Breast epithelium (tissue), 4 donors: ENCODE measurements at places on chromosomes 3 and 15. TPM values are rescaled to one million over a fixed set of nuclear protein-coding genes. Genes with fewer than 3 reads are reported as not detected.

DNA sequence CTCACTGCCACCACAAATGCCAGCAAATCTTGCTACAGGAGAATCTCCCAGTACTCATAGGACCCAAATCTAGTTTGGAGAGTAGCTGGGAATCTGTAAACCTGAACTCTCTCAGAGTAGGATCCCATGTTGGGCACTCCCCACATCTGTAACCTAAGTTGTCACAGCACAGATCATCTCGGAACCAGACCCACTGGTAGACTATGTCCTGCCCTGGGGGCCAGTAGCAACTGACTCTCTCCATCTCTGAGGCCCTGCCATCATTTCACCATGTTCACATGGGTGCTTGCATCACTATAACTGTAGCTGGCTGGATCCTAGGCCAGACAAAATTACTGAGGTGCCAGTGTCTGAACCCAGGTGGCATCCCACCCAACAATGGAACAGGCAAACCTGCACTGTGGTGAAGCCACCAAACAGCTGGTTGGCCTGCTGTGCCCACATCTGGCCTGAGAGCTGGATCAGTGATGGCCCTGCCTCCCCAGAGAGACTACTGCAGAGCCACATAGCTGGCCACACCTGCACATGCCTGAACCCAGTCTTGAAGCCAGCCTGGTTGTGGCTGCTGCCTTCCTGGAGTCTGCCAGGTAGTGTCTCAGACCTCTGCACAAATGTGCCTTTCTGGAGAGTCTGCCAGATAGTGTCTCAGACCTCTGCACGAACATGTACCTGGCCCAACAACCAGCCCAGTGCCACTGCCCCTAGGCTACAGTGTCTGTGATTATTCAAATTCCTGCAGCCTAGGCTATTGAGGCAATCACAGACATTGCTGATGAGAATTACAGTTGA is 82.0 kb downstream of the ISL2 start:
- no peak overlapping the region for H3K4me3 ChIP-seq
- no peaks in the 10 kb centered on the region for H3K36me3 ChIP-seq
- no peak for DNase-seq
- H3K27me3 ChIP-seq: no peaks in the 10 kb centered on the region

Gene PLA2G4B
- 11.0 TPM for total RNA-seq

DNA sequence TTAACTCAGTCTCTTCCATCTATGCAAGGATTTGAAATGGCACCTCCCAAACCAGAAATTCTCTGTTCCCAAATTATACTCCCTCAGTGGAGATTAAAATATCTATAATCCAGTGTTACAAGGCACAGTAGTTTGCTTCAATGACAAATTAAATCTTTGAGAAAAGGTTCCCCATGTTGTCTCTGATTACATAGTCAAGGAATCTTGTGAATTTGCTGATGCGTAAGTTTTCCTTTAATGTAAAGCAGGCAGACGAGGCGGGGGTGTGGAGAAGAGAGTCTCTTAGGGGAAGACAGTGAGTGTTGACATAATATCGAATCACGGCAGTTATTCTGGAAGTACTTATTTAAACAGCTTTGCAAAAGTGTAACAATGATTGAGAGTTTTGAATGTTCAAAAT is 236.4 kb upstream of the RARB start:
- H3K27ac ChIP-seq: no peak overlapping the region
- no peak for DNase-seq
- H3K4me1 ChIP-seq: no peaks in the 10 kb centered on the region
- no peak overlapping the region for H3K4me3 ChIP-seq

- H3K36me3 ChIP-seq: no peaks in the 10 kb centered on the region
- no peak for DNase-seq
- H3K4me3 ChIP-seq: no peak overlapping the region
- H3K27ac ChIP-seq: no peak overlapping the region
Measured at GRCh38 chr3:137925080-137925479, 84.9 kb upstream of the CLDN18 start.

GRCh38 chr15:42602501-42602900 is 27.1 kb downstream of the STARD9 start:
- no peak overlapping the region for H3K27ac ChIP-seq
- H3K4me3 ChIP-seq: no peak overlapping the region
- H3K27me3 ChIP-seq: no peaks in the 10 kb centered on the region
- no peaks in the 10 kb centered on the region for H3K36me3 ChIP-seq
- no peak for DNase-seq
- no peaks in the 10 kb centered on the region for H3K4me1 ChIP-seq

DNA sequence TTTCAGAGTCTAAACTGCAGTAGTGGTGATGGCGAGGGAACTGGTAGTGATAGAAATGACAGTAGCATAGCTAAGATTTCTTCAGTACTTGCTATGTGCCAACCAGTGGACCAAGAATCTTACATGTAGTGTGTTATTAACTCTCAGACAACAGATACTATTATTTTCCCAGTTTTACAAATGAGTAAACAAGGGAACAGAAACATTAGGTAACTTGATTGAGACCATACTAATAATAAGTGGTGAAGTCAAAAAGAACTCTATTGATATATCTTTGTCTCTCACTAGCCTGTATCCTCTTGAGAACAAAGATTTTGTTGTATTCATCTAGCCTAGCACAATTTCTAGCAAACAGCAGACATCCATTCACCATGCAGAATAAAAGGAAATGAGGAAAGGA is 250.1 kb downstream of the ZBTB20 start:
- no peaks in the 10 kb centered on the region for H3K27me3 ChIP-seq
- H3K4me3 ChIP-seq: no peak overlapping the region
- H3K4me1 ChIP-seq: no peaks in the 10 kb centered on the region
- no peak for DNase-seq
- H3K27ac ChIP-seq: no peak overlapping the region

Gene CCPG1
- 65.9 TPM for total RNA-seq

DNA sequence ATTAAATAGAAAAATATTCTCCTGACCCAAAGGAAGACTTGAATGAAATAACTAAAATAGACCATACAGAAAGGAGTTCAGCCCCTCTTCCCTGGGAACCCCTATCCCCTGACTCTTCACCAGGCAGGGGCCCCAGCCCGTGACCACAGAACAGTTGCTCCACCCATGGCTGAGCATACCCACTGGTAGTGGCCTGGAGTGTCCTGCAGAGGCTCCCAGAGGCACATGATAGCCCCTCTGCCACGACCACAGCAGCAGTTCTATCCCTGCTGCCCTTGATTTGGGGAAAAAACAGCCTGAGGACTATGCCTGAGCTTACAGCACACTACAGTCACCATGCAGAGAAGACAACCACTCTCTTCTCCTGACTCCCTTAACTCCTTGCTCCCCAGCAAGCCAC is 31.8 kb downstream of the TTC14 start:
- no peak overlapping the region for H3K4me3 ChIP-seq
- no peak for DNase-seq
- no peaks in the 10 kb centered on the region for H3K27me3 ChIP-seq
- no peak overlapping the region for H3K27ac ChIP-seq

DNA sequence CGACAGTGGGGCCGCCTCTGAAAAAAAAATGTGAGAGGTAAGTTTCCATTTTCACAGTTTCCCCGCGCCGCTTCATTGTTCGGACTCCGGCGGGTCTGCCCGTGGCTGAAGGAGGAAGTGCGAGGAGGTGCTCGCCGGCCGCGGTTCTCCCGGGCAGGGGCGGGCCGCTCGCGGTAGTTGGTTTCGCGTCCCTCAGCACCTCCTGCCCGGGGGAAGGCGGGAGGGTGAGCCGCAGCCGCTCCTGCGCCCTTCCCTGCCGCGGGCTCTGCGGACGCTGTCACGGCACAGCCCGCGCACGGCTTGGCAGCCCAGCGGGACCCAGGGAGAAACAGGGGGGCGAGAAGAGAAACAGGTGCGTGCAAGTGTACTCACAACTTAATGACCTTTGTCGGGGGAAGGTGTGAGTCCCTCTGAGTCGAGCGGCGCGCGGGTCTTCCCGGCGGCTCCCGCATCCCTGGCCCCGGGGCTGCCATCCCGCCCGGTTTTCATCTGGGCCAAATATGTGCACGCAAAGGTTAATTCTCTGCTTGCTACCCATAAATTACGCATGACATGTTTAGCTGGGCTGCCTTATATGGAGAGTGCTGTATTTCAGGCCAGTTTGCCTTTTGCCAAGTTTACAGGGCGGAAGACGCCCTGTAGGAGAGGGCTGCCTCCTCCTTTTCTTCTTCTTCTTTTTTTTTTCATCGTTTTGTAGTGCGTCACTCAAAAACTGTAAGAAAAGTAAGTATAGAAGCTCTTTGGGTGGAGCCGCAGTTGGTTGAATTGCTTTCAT is 514 bp downstream of the MBNL1 start:
- peak; percentile 65 for DNase-seq
- H3K27ac ChIP-seq: peak overlapping the region; percentile 98
- H3K36me3 ChIP-seq: no peaks in the 10 kb centered on the region
- no peaks in the 10 kb centered on the region for H3K27me3 ChIP-seq
- H3K4me3 ChIP-seq: peak overlapping the region; percentile 87
- no peaks in the 10 kb centered on the region for H3K4me1 ChIP-seq

- H3K36me3 ChIP-seq: no peaks in the 10 kb centered on the region
- H3K27ac ChIP-seq: no peak overlapping the region
- DNase-seq: no peak
- H3K27me3 ChIP-seq: no peaks in the 10 kb centered on the region
Measured at GRCh38 chr3:117168896-117169295, 459.3 kb downstream of the TUSC7 start.

DNA sequence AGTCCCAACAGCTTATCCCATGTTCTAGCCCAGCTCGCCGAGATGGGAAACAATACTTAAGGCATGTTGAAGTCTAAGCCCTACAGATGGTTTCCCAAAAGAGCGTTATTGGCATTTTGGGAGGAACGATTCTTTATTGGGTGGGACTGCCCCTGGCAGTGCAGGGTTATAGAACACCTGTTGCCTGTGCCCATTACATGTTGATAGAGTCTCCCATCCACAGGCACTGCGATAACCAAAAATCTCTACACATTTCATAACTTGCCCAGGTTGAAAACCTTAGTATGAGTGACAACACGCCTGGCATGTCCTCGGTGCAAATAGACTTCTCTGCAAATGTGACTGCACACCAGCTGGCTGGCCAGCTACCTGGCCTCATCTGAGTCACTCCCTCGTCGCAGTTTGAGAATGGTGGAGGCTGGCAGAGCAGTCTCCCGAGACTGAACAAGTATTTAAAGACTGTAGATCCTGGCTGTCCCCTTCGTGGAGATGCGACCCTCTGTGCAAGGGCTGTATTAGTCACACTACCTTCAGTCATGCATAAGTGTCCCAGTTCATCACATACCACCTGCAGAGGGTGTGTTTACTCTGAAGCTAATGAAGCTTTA is 18.7 kb downstream of the ZNF80 start:
- H3K27ac ChIP-seq: no peak overlapping the region
- H3K4me3 ChIP-seq: no peak overlapping the region
- H3K27me3 ChIP-seq: no peaks in the 10 kb centered on the region
- H3K4me1 ChIP-seq: no peaks in the 10 kb centered on the region
- H3K36me3 ChIP-seq: no peaks in the 10 kb centered on the region

DNA sequence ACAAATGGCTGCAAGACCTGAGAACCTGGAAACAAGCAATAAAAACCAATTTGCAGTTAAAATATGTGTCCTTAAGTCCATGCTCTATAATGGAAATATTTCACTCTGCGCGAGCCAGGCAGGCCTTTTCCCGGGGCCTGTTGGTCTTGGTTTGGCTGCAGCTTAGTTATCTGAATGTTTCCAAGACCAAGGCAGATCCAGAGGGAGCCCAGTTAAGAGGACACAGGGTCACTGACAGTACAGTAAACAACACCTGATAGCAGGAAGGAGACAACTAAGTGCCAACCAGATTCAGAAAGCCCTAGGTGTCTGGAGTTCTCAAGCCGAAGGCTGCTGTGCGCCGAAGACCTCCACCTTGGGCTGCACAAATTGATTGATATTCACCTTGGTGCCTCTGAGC is 32.8 kb downstream of the THSD4 start:
- H3K27me3 ChIP-seq: no peaks in the 10 kb centered on the region
- H3K27ac ChIP-seq: no peak overlapping the region
- no peaks in the 10 kb centered on the region for H3K4me1 ChIP-seq
- H3K4me3 ChIP-seq: no peak overlapping the region

Gene COL6A5
- not detected for total RNA-seq

- no peaks in the 10 kb centered on the region for H3K27me3 ChIP-seq
- peaks cover 16% of the 10 kb centered on the region for H3K4me1 ChIP-seq
- H3K36me3 ChIP-seq: no peaks in the 10 kb centered on the region
- peak overlapping the region; percentile 81 for H3K27ac ChIP-seq
Measured at GRCh38 chr3:45983770-45984169, 11.9 kb downstream of the FYCO1 start.

Gene MCTP2
- total RNA-seq: 46.2 TPM

DNA sequence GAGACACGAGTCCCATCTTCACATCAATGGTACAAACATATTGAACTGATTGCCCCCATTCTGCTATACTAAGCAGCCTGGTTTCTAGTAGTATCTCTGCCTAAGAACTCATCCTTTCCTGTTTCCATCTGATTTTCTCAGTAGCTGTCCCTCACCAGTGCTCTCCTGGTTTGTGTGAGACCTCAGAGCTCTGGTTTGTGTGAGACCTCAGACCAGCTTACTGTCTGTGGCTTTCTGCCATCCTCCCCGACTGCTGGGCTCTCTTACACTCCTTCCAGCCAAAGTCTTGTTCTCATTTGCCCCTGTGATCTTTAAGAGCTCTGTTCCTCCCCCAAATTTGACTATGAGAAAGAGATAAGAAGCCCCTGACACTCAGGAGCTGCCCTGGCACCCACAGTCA is 41.1 kb upstream of the NEDD4 start:
- no peaks in the 10 kb centered on the region for H3K27me3 ChIP-seq
- H3K4me1 ChIP-seq: no peaks in the 10 kb centered on the region

DNA sequence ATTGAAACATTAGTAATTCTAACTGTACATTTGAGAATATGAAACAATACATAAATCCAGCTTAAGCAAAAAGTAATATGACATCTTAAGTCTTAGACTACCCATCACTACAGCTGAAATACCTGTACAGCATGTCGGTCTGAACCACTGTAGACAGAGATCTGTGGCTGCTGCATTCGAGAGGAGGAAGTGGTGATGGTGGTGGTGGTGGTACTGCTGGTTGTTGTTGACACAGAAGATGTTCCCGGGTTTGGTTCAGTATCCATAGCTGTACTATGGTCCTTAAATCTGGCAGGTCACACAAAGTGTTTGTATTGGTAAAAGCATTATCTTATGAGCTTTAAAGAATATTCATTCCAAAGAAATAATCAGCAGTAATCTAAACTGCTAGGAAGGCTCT is 2.9 kb downstream of the PHC3 start:
- DNase-seq: no peak
- H3K27ac ChIP-seq: no peak overlapping the region
- no peak overlapping the region for H3K4me3 ChIP-seq
